ENCODE measurements at places on chromosomes 11 and 22.
A peak's percentile ranks its signal among the peaks of the same experiment; 100 is the strongest.

GRCh38 chr11:18743365-18743764, 17.4 kb upstream of the IGSF22 start:
- DNase-seq, result no peak

DNA sequence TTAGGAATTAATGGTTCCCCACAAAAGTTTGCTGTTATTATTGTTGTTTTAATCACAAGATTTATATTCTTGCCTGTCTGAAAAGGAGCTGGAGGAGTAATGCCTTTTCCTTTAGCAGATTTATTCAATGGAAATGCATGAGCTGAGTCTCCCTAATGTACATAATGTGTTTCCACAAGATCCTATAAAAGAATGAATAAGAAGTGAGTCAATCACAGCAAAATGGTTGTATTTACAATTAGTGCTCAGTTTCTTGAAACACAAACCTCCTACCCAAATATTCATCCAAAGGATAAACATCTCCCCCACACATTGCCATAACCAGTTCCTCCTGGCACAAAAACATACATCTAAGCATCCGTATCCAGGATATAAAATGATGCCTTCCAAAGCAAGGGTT, 33.3 kb downstream of the ME3 start:
- no peak for DNase-seq

DNA sequence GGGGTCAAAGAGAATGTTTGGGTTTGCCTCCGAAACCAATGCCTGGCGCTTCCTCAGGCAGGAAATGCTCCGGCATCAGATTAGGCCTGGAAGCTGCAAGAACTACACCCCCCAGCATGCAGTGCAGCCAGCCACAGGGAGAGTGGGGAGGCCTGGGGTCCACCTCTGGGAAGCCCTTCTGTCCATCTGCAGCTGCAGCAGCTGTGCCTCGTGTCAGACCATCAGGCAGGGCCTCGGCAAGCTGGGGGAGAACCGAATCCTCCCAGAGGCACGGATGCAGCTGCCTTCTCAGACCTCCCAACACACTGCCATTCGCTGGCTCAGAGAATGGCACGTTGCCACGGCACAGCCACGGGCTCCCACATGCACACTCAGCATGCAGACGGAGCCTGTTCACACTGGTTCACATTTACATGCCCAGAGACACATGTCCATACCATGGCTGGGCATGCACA, 57.4 kb downstream of the NECTIN1 start:
- no peak for DNase-seq

DNA sequence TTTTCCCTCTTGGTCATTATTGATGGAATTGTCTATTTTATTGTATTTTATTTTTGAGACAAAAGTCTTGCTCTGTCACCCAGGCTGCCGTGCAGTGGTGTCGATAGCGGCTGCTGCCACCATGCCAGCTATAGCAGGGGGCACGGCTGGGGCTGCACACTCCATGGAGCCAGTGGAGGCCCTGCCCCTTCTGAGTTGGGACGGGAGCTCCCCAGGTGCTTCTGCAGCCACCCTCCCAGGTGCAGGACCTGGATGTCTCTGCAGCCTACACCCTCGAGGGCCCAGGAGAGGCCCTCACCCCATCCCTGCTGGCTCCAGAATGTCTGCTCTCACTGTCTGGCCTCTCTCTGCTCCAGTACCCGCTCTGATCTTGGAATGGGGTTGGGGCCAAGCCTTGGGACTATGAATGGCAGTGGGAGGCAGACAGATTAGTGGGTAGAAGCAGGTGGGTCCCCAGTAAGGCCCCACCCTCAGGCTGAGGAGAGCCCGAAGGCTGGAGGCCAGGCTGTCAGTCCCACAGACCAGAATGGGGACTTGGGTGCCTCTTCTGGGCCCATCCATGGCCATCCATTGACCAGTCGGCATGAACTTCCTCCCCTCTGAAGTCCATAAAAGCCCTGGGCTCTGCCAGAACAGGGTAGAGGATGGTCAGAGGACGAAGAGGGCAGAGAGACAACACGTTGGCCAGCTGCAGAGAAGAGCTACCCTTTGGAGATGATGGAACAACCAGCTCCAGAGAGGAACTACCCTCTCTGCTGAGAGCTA, 49.6 kb upstream of the ATXN10 start:
- no peak for DNase-seq

GRCh38 chr22:32665676-32666075, 135.8 kb upstream of the TIMP3 start:
- no peak for DNase-seq

GRCh38 chr11:66744485-66745355, 15.7 kb upstream of the SPTBN2 start:
- DNase-seq, result peak; percentile 80

DNA sequence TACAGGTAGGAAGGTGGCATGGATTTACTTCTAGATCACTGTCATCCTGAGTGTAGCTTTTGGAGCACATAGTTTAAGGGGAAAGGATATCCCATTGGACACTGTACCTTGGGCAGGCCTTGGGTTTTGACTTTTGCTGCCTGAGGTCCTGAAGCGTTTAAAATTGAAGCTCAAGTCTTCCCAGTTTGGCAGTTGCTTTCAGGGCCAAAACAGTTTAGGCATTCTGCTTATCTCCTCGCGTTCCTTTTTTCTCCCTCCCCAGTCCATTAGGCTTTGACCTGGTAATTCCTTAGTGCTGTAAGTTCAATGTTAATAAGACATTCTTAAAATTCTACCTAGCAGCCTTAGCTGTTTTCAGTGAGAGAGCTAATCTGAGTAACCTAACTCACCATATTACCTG, 35.7 kb downstream of the CSTF3 start:
- DNase-seq, result no peak

GRCh38 chr11:5384335-5384734, 723 bp downstream of the OR51M1 start:
- DNase-seq, result no peak

- no peak for DNase-seq
Measured at GRCh38 chr11:112377946-112378345, 117.3 kb upstream of the PLET1 start.

- no peak for DNase-seq
Measured at GRCh38 chr22:50260434-50260800, 1.1 kb downstream of the MAPK12 start.

- no peak for DNase-seq
Measured at GRCh38 chr11:74226907-74227306, 55.8 kb downstream of the PPME1 start.

DNA sequence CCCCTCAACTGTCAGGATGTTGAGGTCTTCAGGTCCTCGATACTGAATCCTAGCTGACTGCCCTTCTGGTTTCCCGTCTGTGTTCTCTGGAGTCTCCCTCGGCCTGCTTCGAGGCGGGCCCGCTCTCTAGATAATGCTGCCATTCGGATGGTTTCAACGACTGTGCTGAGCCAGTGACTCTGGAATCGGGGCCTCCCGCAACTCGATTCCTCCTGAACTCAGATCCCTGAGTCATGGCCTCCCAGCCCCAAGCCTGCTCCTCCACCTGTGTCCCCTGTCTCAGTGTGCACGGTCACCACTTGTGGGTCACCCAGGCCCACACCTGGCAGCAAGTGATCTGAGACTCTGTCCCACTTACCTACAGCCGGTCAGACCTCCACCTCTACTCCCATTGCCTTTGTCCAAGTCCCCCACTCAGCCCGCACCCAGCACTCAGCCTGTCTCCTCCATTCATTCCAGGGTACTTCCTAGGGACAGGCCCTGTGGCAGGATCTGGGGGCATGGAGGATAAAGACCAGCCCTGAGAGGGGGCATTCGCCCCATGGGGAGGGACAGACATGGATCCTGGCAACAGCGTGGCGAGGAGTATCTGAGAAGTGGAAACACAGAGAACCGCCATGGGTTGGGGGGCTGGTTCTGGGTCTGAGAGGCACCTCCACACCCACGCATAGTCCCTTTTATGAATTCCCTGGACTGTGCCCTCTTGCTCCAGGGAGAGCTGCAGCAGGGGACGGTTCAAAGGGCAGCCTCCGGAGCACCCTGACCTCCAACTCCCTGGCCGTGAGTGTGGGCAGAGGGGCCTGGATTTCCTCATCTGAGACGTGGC, 14.3 kb downstream of the MPST start:
- no peak for DNase-seq
